ENCODE measurements at places on chromosomes 4 and X. TPM values are rescaled to one million over a fixed set of nuclear protein-coding genes. Genes with fewer than 3 reads are reported as not detected.

CHRDL1 gene
- not detected for total RNA-seq

RIPPLY1 gene
- not detected for total RNA-seq

TCEAL2 gene
- not detected for total RNA-seq

NHS gene
- total RNA-seq, result 3.7 TPM

CYP4V2 gene
- total RNA-seq, result 5.5 TPM

SPANXD gene
- total RNA-seq, result not detected

MBTPS2 gene
- total RNA-seq, result 6.7 TPM

HEPH gene
- total RNA-seq, result 6.5 TPM

CYBB gene
- total RNA-seq, result not detected

SASH3 gene
- total RNA-seq, result not detected

DAPP1 gene
- total RNA-seq, result 18.2 TPM

TRIM61 gene
- total RNA-seq, result 0.62 TPM

ZNF595 gene
- 2.7 TPM for total RNA-seq

PDCL2 gene
- not detected for total RNA-seq

NUDT11 gene
- 12.5 TPM for total RNA-seq

GAGE13 gene
- total RNA-seq, result not detected

SMIM43 gene
- total RNA-seq, result not detected

FRMD7 gene
- not detected for total RNA-seq

CYLC1 gene
- not detected for total RNA-seq

CPZ gene
- total RNA-seq, result not detected

GATA1 gene
- total RNA-seq, result not detected

Data from hair follicular keratinocyte (primary cell).